ENCODE measurements at places on chromosomes 16 and 17.
A peak's percentile ranks its signal among the peaks of the same experiment; 100 is the strongest.

DNA sequence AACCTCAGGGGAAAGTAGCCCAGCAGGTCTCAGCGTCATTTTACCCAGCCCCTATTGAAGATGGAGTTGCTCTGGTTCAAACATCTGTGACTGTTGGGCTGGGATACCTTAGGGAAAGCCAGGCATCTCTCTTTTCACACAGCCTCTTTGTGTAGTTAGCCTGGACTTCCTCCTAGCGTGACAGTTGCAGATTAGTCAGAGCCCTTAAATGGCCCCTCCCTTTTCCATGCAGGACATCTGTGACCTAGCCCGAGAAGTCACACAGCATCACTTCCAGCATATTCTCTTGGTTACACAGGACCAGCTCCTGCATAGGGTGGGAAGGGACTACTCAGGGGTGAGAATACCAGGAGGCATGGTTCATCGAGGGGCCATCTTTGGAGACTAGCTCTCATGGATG lies 375.0 kb upstream of the RBFOX1 start:
- DNase-seq: no peak

- DNase-seq: no peak
These were observed 688.2 kb upstream of the KIF2B start for GRCh38 chr17:53134548-53134947.

DNA sequence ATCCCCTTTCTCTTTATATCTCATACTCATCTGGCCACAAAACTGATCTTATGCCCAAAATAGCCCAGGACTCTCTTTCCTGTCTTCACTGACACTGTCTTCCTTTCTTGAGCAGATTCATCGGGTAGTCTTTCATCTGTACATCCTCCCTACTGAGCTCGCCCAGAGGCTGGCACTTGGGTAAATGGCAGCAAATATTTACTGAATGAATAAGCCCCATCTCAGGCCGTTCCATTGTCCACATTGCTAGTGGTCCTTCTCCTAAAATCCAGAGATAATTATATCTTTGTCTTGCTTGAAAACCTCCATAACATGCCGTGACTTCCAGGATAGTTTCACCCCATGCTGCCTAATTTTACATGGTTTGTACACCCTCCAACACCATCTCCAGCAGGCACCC lies 158.1 kb upstream of the SDK2 start:
- DNase-seq: no peak

GRCh38 chr17:64091116-64091515 lies 38.8 kb downstream of the ERN1 start:
- no peak for DNase-seq

GRCh38 chr17:18018411-18018921 lies 20.5 kb downstream of the ATPAF2 start:
- no peak for DNase-seq

DNA sequence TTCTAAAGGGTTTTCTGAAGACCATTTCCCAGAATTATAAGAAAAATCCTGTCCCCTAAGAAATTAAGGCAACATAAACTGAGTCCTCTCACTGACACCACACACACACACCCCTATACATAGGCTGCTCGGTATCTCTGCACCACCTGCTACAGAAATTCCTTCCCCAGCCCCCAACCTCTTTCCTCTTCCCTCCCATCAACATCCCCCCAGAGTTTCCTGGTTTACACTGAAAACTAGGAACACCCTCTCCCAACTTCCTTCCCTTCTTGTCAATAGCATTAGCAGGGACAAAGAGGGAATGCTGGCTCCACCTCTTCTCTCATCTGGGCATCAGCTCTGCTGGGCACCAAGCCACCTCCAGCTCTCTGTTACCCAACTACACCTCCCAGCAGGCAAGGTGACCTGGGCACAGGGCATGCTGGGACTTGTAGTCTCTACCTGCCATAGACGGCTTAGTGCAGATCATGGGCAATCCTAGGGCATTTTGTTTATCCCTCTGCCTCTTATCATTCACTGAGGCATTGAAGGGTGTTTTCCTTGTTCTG lies 15.7 kb downstream of the CAVIN1 start:
- DNase-seq: peak; percentile 56

- no peak for DNase-seq
These were observed 3.6 kb downstream of the QRICH2 start for GRCh38 chr17:76304226-76305134.

DNA sequence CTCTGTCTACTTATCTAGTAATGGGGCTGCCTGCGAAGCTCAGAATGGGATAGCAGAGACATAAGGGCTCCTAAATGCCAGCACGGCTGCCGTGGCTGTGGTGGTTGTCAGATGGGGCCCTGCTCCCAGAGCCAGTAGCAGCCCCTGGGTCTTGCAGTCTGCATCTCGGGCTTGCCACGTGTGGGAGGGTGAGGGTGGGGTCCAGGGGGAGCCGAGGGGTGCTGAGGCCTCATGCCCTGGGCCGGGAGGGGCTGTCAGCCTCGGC lies 88.8 kb upstream of the GSE1 start:
- no peak for DNase-seq

- no peak for DNase-seq
These were observed 44.0 kb downstream of the UBN1 start for GRCh38 chr16:4891097-4891885.

Measured in stimulated activated CD4-positive, alpha-beta T cell treated with anti-CD3 and anti-CD28 coated beads, Interleukin-4, amount 100 ng/mL, for 4 hours (primary cell).